ENCODE measurements at places on chromosomes 5 and 9. TPM values are rescaled to one million over a fixed set of nuclear protein-coding genes. Genes with fewer than 3 reads are reported as not detected.

DNA sequence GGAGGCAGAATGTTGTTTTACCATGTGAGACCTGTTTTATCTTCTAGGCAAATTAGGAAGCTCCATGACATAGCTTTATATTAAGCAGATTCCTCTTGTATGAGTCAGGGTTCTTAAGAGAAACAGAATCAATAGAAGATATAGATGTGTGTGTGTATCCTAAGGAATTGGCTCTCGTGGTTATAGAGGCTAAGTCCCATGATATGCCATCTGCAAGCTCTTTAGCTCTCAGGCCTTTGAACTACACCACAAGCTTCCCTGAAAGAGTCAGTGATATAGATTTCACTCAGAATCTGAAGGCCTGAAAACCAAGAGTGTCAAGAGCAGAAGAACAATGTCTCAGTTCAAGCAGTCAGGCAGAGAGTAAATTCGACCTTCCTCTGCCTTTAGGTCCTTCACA lies 365.8 kb upstream of the ZNF608 start:
- H3K27ac ChIP-seq, result no peak overlapping the region
- H3K36me3 ChIP-seq, result no peaks in the 10 kb centered on the region
- DNase-seq, result no peak

DNA sequence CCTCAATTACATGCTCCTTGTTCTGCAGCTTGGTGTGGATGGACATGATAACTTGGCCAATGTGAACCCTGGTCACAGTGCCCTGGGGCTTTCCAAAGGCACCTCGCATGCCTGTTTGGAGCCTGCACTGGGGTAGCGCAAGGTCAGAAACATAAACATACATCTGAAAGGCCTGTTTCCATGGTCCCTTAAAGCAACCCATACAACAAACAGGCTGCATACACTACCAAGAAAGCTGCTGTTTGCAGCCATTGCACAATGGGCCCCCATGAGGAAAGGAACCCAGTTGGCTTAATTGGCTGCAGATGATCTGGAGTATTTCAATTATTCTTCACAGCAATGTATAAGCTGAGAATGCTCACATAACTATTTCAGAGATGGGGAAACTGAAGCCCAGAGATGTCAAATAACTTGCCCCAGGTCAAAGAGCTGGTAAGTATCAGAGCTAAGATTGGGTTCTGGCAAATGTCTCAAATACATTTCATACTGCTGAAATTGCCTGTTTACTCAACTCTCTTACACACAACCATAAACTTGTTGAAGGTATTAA lies 233.9 kb downstream of the ASTN2 start:
- no peaks in the 10 kb centered on the region for H3K36me3 ChIP-seq
- H3K27me3 ChIP-seq, result no peaks in the 10 kb centered on the region
- no peaks in the 10 kb centered on the region for H3K4me1 ChIP-seq
- no peak overlapping the region for H3K27ac ChIP-seq
- no peak for DNase-seq
- no peak overlapping the region for H3K4me3 ChIP-seq

DNA sequence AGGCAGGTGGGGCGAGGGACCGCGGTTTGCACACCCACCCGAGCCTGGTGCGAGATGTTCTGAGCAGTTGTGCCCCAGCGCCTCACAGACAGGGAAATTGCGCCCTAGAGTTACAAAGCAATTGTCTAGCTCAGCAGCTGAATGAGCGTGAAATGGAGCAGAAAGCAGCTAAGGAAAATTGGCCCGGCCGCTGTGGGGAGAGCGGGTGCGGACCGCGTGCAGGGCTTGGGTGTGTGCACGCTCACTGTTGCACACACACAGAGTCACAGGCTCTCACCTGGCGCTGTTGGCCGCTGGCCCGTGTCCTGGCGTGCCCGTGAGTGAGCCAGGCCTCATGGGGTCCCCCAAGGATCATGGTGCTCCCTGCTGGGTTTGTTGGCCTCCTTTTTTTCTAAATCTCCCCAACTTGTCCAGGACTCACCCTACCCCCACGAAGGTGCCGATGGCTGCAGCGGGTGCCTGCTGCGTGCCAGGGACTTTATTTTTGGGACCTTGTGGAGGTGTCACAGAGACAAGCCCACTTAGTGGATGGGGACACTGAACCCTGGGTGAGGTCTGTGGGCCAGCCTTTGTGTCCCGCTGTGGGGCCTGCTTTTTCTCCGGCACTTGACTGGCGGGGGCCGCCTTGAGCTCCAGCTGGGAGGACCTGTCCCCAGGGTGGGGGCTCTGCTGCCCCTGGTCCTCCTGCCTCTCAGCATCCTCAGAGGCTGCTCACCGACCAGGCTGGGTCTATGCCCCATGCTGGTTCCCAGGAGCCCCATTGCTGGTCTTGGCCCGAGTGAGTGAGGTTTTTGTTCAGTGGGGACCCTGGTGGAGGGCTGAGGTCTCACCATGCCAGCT lies 5.2 kb downstream of the RXRA start:
- H3K27ac ChIP-seq, result peak overlapping the region; percentile 86
- H3K27me3 ChIP-seq, result no peaks in the 10 kb centered on the region

GRCh38 chr5:92861531-92862285 lies 719.3 kb downstream of the NR2F1-AS1 start:
- DNase-seq, result no peak
- no peaks in the 10 kb centered on the region for H3K27me3 ChIP-seq
- no peaks in the 10 kb centered on the region for H3K36me3 ChIP-seq
- H3K4me3 ChIP-seq, result no peak overlapping the region
- no peak overlapping the region for H3K27ac ChIP-seq

PCDHB14 gene
- 3.5 TPM for total RNA-seq
